ENCODE measurements at places on chromosomes 11 and 22. TPM values are rescaled to one million over a fixed set of nuclear protein-coding genes. Genes with fewer than 3 reads are reported as not detected.
A peak's percentile ranks its signal among the peaks of the same experiment; 100 is the strongest.

- no peak for DNase-seq
These were observed 7.6 kb downstream of the ST3GAL4 start for GRCh38 chr11:126362879-126363655.

The CYP2D6 gene
- total RNA-seq, result 1.1 TPM

DNA sequence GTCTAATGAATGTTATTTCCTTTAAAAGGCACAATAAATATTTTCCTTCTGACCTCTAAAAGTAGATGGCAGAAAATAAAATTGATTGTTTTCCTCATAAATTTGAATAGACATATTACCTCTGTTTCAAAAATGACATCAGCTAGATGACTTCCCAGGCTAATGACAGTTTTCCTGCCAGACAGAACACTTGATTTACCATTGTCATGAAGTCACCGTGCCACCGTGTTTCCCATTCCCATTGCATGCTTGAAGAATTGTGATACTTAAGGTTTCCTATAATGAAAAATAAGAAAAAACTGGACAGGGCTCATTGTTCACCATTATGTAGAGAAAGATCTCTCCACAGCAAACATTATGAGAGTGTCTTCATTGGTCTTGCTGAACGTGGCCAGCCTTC, 151.1 kb downstream of the NCAM1 start:
- DNase-seq, result no peak

The CHRM1 gene
- total RNA-seq, result 1.2 TPM

The OR52N4 gene
- 0.37 TPM for total RNA-seq

The MS4A4A gene
- total RNA-seq, result 57.5 TPM

GRCh38 chr11:134060316-134060715, 8.6 kb upstream of the JAM3 start:
- DNase-seq, result no peak

The MS4A7 gene
- 80.6 TPM for total RNA-seq

The CYP2R1 gene
- 13.3 TPM for total RNA-seq

- DNase-seq, result no peak
These were observed 1491.7 kb upstream of the RAG2 start for GRCh38 chr11:38089726-38090125.

DNA sequence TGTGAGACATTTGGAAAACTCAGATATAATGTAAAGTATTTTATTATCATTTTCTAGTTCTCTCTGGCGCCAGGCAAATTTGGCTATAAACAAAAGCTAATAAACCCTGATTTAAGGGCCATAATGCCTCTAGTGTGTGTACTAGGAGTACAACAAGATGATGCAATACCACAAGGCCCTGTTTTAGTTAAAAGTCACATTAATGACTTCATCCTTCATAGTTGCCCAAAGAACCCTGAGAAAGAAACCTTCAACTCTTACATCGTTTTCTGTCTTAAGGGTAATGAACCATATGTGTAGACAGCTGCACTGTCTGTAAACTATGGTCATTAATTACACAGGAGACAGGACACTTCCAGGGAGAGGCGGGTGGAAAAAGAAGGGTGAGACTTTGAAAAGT, 538.4 kb downstream of the FAM181B start:
- DNase-seq, result no peak

- DNase-seq, result no peak
These were observed 8.1 kb upstream of the UPK2 start for GRCh38 chr11:118948000-118948399.

The SLC17A6 gene
- total RNA-seq, result not detected

DNA sequence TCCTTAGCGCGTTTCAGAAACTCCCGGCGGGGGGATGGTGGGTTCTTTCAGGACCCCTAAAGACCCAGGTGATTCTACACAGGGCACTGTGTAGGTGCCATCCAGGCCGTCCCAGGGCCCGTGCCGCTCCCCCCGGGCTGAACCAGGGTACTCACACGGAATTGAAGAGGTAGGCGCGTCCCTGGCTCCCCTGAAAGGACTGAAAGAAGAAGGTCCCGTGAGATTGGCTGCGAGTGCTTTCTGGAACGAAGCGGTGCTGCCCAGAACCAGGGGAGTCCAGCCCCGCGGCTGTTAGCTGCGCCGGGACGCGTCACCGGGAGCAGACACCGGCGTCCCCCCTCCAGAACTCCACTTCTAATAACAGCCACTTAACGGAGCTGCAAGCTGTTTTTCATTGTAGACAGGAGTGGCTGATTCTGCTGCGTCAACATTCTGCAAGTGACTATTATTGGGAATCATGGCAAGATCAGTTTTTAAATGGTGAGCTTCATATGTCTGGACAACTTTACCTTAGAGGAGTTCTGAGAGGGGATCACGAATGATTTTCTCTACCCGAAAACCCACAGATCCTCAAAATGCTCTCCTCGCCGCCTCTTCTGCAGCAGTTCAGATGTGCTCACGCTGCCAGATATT, 31.8 kb downstream of the YPEL1 start:
- DNase-seq, result no peak

GRCh38 chr22:17348464-17349103, 20.7 kb upstream of the CECR2 start:
- DNase-seq, result no peak

GRCh38 chr11:6927030-6927617, 898 bp downstream of the ZNF215 start:
- no peak for DNase-seq

The HBB gene
- 273 TPM for total RNA-seq

DNA sequence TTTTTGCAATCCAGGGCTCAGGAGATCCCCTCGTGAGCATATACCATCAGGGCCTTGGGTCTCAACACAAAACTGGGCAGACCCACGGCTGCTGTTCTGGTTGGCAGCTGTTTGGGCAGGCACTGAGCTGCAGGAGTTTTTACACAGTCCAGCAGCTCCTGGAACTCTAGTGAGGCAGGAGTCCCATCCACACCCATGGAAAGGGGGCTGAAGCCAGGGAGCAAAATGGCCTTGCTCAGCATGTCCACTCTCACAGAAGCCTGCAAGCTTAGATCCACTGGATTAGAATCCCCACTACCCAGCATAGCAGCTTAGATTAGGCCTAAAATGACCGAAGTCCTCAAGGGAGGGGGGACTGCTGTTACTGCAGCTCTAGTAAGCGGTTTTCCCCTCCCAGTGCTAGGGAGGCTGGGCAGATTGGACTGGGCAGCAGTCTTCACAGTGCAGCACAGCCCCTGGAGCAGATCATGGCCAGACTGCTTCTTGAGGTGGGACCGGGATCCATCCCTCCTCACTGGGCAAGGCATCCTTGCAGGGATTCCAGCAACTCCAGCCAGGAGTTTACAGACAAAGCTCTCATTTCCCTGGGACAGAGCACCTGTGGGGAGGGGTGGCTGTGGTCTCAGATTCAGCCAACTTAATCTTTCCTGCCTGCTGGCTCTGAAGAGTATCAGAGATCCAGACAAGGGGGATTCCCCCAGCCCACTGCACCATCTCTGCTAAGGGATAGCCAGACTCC, 36.4 kb upstream of the CARD16 start:
- DNase-seq, result no peak

DNA sequence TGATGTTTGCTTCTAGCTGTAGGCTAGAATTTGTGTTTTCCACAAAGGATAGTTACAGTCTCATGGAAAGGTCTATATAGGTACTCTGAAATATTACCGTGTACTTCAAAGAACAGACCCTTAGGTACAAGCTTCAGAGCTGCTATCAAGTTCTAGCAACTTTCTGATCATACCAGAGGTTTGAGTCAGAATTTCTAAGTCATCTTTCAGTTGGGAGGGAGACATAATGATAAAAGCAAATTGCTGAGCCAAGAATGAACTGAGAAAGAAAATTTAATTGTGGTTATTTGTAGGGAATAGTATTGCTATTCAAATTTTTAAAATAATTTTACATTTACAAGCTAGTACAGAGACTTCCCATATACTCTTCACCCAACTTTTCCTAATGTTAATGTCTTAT, 19.9 kb upstream of the ME3 start:
- DNase-seq, result no peak

DNA sequence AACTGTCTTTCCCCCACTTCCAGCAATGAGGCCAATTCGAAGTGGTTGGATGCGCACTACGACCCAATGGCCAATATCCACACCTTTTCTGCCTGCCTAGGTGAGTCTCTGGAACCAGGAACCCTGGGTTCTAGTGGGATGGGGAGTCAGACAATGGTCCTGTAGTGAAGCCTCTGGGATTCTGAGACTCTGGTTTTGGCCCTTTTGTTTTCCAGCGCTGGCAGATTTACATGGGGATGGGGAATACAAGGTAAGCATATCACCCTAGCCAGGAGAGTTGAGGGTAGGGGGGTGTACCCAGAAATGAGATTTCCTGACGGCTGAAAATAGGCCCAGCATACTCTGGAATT, 530 bp downstream of the BBS1 start:
- no peak for DNase-seq

GRCh38 chr11:34643846-34644245, 23.0 kb downstream of the EHF start:
- DNase-seq, result no peak

- no peak for DNase-seq
These were observed 37.8 kb upstream of the GRAMD4 start for GRCh38 chr22:46582281-46582933.

The C11orf16 gene
- total RNA-seq, result not detected

- no peak for DNase-seq
These were observed 59.5 kb downstream of the TTC17 start for GRCh38 chr11:43418197-43418596.

DNA sequence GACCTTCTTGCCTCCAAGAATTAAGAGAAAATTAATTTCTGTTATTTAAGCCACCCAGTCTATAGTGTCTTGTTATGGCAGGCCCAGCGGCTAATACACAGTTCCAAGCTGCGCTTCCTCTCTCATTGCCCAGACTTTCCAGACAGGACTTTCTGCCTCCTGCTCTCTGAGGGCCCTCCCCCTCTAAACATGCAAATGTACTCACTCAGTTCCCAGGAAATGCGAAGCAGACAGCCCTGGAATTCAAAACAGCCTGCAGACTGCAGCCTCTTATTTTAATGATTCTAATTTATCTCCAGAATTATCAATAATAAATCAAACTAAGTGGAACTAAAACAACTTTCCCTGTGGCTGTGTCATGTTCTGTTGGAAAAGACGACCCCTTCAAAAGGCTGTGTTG, 115.5 kb upstream of the ISX start:
- no peak for DNase-seq

DNA sequence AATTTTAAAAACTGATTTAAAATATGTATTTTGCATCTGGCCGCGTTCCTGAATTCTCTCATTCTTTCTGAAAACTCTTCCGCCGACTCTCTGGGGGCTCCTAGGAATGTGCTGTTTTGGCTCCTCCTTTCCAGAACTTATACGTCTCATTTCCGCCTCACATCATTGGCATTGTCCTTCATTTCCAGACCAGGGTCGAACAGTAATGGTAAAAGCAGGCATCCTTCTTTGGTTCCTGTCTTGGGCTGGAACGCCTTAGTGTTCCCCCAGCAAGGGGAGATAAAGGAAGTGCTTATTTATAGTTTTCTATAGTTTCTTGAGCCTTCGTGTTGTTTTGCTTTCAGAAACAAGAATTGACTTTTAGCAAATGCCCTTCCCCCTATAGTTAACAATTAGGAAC, 10.9 kb upstream of the TNNT3 start:
- DNase-seq, result no peak

GRCh38 chr11:105538588-105538987, 71.3 kb upstream of the GRIA4 start:
- no peak for DNase-seq

DNA sequence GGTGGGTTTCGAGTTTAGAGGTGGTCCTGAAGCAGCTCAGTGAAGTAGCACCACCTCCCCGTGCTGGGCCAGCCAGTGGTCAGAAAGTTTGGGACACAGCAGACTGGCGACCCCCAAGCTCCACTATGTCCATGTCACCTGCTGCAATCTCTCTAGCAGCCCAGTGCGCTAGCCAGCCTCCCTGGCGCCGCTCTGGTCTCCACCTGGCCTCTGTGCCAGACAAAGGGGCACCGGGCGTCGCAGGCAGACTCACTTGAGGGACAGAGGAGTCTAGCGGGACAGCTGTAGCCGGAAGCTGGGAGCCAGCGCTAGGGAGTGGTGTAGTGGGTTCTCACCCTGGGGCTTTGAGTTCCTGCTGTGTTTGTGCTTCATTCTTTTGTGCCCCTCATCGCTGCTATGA, 25.5 kb downstream of the MYBPC3 start:
- DNase-seq, result no peak

DNA sequence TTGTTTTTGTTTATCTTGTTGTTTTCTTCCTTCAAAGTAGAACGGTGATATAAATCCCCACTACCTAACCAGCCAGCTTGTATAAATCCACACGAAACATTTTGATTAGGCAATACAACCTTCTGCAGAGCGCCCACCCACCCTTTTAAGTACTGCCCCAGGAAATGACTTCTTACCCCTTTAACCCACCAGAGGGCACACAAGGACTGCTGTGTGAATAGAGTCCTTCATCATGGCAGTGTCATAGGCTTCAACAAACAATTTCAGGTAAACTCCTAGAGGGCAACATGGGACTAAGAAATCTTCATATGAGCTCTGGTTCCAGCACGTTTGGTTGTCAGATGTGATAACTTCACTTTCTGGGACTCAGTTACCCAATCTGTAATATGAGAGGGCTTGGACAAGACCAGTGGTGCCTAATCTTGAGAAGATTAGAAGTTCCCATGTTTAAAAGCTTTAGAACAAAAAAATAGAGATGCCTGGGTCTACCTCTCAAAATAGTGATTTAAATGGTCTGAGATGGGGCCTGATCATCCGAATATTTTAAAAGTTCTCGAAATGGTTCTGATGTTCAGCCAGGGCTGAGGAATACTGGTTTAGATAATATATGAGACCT, 56.1 kb downstream of the PIWIL4 start:
- no peak for DNase-seq

DNA sequence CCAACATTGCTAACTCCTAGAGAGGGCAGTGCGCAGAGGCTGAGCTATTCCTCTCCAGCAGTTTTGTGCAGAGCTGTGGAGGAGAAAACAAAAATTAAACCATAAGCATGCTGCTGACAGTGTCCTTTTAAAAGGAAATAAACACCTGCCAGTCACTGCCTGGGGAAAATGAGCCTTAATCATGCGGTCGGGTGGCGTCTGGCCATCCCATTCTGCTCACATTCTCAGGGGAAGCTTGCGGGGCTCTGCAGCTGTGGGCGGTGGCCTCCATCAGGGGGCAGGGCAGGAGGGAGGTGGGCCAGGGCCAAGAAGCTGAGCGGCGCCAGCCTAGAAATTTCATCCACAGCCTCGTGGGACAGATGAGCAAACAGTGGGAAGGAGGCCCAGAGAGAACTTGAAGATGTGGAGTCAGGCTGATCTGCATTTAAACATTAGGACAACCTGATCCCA, 71.0 kb upstream of the TP53I11 start:
- DNase-seq, result peak; percentile 79

DNA sequence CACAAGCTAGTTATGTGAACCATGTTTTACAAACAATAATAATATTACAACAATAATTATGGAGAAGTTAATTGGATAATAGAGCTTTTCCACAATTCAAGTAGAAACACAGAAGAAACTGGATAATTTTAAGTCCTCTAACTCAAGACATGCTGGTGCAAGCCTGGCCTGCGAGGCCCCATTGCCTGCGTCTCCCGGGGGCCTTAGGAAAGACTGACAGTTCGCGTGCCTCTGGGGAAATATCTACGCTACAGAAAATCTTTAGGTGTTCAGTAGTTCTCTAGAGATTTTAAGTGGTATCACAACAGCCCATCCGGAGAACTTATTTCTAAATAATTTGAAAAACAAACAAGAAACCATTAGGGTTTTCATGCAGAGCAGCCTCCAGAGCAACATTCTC, 23.2 kb downstream of the GAL start:
- no peak for DNase-seq

The JHY gene
- total RNA-seq, result 9.8 TPM
